ENCODE measurements at places on chromosomes 7 and 10.

DNA sequence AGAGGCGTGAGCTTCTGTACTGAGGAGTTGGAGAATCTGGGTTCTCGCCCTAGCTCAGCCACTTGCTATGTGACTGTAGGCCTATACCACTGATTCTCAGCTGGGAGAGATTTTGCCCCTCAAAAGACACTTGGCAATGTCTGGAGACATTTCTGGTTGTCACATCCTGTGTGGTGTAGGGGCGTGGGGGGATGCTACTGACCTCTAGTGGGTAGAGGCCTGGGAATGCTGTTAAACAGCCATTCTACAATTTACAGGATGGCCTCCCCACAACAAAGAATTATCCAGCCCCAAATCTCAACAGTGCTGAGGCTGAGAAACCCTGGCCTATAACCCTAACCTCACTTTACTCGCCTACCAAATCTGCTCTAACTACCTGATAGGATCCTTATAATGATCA is 58.8 kb upstream of the GAD2 start:
- DNase-seq = no peak

- no peak for DNase-seq
Observed at GRCh38 chr7:50533866-50534265, 31.3 kb downstream of the DDC start.

DNA sequence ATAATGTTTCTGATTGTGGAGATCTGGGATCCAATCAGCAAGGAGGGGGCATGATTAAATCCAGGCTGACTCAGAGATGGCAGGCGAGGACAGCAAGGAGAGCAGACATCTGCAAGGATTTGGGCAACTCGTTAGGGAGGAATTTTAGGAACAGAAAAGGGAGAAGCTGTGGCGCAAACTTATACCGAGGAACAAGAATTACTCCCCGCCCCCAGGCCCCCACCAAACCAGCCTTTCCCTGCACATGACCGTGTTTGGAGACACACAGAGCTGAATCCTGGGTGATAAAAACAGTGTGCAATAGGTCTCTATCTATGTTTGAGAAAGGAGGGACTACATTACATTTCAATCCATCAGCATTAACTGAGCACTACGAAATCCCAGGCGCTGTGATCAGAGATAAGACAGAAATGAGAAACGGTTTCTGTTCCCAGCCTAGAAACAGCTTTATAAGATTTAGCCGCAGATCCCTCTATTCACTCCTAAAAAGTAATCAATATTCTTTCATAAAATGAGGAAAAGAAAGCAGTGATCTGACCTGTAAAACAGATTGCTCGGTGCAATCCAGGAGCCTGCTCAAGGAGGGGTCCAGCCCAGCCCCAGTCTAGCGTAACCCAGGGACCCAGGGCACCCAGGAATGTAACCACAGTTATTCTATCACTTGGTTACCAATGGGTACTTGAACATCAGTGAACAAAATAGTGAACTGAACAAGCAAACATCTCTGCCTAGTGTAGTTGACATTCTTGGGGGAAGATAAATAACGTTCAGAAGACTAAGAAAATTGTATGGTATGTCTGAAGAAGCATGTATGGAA is 37.2 kb upstream of the RAPGEF5 start:
- no peak for DNase-seq

GRCh38 chr7:102190776-102191350 is 95.8 kb upstream of the SH2B2 start:
- DNase-seq = no peak

GRCh38 chr10:15627617-15628196 is 92.0 kb downstream of the ITGA8 start:
- DNase-seq = no peak

GRCh38 chr10:117745301-117745700 is 202.8 kb downstream of the EMX2 start:
- DNase-seq = no peak

DNA sequence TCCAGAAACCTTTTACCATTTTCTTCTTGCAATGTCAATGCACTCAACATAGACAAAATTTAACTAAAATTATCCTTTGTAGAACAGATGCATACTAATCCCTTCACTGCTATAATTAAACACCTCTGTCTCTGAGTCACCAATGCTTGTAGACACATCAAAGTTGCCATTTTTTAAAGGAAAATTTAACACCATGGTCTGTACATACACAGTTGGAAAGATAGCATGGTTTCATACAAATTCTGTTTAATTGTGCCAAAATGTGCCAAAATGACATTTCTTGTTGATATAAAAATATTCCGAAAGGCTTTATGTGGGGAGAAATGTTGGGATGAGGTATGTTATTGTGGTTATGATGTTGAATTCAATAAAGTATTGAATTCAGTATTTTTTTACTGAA is 125.8 kb downstream of the NEUROD6 start:
- DNase-seq = no peak

GRCh38 chr7:112452102-112452888 is 2.0 kb downstream of the IFRD1 start:
- DNase-seq = no peak

- no peak for DNase-seq
Observed at GRCh38 chr10:104277785-104278184, 8.8 kb downstream of the GSTO2 start.

- DNase-seq = no peak
Observed at GRCh38 chr10:2834214-2834613, 233.1 kb upstream of the PFKP start.

- DNase-seq = peak; percentile 38
Observed at GRCh38 chr10:103763374-103764202, 91.8 kb downstream of the SH3PXD2A start.

DNA sequence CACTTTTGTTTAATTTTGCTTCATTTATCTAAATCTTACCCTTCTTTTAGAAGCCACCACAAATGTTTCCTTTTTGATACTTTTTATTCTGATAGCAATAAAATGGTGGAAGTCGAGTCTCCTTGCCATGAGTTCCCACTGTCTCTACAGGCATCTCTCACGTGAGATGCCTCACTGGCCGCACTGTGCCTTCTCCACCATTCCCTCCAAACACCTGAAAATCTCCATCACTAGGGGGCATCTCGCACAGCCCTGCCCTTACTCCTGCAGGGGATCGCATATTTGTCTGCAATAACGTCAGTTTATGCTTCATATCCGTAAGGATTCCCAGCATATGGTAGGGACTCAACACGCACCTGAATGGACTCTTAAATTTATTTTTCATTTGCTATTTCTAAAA is 56.3 kb upstream of the NCAPG2 start:
- no peak for DNase-seq

DNA sequence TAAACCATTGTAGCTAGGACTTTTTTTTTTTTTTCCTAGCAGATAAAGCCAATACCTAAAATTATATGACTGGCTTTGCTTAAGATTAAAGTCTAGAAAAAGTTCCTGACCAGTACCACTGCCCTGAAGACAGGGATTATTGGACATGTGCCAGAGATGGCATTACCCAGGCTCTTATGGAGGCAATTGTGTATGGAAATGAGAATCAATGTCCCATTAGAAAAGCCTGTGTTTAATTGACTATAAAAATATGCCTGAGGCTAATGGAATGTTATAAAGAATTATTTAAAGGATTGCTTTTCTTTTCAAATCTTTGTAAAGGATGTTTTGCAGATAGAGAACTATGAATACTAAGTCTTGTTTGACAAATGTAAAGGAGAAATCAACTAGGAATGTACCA is 196.7 kb downstream of the ANK3 start:
- DNase-seq = no peak

- peak; percentile 43 for DNase-seq
Observed at GRCh38 chr7:22663357-22663718, 63.7 kb upstream of the IL6 start.

GRCh38 chr10:72407471-72407870 is 52.8 kb upstream of the DNAJB12 start:
- DNase-seq = no peak

DNA sequence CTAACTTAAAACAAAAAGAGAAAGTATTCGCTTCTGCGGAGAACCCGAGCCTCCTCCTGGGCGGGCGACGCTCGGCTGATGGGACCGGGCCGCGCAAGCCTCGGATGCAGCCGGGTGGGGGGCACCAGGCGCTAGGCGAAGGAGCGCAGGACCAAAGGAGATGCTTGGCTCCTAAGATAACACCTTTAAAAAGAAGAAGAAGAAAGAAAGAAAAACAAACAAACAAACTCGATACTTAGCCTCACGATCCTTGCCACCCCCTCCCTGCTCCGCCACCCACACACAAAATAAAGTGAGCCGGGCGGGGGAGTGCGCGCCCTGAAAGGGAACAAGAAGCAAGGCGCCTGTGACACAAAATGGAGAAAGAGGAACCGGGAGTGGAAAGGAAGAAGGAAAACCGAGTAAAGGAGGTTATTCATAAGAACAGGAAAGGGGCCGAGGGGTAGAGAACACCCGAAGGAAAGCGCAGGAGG is 34.0 kb upstream of the EBLN1 start:
- DNase-seq = peak; percentile 90

DNA sequence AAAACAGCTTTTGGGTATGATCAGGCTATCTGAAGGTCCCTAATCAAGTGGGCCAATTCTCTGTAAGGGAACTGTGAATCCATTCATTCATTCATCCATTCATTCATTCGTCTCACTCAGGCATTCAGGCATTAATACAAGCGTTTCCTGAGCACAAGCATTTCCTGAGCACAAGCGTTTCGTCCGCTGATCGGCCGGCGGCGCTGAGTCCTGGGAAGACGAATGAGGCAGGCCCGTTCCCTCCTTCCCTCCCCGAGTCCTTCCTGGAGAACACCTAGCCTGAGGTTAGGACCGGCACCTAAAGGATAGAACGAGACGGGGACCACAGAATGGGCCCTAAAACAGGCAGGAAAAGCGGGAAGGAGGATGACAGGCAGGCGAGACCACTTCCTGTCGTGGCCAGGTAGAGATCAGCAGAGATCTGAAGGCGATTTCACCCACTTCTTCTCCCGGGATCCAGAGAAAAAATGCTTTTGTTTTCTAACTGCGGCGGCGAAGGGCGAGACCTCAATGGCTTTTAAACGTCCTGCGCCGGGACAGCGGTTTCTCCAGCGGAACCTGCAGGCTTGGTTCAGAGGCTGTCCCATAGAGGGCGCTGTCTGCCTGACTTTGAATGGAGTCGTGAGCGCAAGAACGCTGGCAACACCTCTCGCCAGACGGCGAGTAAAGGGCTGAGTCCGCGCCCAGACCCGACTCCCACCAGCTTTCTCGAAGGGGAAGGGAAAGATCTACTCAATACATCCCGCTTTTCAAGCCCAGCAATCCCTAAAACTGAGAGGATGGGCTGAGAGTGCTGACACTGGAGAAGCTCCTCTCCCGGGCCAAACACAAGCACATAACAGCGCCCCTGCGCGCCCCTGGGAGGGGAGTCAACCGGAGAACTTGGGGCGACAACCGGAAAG is 2.9 kb upstream of the HMX3 start:
- peak; percentile 84 for DNase-seq

DNA sequence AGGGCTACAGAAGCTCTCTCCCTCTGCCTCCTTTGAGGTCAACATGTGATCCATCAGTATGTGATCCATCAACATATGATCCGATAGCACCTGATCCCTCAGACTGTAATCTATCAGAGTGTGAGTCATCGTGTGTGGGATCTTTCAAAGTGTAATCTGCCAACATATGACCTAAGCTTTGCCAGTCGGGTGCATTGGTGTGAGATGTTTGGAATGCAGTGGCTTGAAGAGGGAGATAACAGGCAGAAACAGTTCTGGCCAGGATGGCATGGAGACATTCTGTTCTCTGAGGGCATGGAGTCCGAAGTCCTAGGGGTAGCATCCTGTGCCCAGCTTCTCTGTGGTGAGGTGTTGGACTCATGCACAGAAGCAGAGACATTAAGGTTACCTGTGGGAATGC is 217.7 kb upstream of the ETV1 start:
- no peak for DNase-seq

GRCh38 chr10:34495938-34496337 is 319.2 kb downstream of the PARD3 start:
- DNase-seq = no peak

GRCh38 chr10:58438340-58438871 is 53.2 kb downstream of the TFAM start:
- DNase-seq = no peak

DNA sequence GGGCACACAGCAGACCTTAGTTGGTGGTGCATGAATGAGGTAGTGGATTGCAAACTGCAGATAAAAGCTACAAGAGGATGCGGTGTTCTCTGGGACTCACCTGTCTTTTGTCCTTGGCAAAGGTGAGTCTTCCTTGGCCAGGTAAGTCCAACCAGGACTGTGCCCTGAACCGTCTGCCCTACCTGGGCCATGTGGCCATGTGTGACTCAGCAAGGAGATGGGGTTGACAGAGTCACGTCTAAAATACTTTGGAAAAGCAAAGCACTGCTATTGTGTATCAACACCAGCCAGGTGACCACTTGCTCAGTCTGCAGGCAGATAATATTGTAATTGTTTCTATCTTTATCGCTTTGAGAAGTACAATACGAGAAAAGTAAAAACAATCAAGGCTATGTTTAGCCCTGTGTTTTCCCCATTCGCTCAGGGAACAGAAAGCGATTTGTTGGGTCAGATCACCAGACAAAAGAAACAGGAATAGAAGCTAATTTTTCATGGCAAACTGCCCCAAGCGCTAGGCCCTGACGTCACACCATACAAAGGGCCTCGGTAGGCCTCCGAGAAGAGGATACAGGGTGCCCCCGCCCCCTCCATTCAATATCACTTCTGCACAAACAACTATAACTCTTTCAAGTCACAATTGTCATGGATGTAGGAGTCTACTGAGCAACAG is 57.3 kb downstream of the FAM53B start:
- DNase-seq = no peak
